Fibroblast of the aortic adventitia (primary cell): ENCODE measurements at places on chromosomes 7 and 10. TPM values are rescaled to one million over a fixed set of nuclear protein-coding genes. Genes with fewer than 3 reads are reported as not detected.

DNA sequence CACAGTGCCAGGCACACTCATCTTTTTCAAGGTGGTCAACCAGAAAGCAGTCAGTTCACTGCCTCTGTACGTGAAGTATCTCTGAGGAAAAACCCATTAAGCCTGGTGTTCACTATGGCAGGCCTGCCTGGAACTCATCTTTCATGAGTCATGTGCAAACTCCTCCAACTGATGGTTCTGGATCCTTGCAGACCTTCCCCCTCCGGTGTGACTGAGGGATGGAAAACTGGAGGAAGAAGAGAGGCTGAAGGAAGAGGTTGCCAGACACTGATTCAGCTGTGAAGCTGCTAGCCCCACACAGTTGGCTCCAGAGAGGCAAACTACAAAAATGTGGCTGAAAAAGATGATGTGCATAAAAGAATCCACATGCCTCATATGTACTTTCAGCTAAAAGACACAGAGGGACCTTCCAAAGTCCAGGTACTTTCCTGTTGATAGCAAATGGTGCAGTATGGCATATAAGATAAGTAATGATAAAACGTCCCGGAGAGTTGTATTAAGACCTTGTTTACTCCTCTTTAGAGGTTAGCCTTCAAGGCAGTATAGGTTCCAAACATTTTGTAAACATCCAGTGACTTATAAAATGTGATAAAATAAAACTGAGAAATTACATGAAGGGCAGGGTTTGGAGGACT is 2.7 kb downstream of the CYP3A5 start:
- no peak for DNase-seq

- peak; percentile 92 for DNase-seq
These were observed 66.3 kb upstream of the KLF6 start for GRCh38 chr10:3850999-3851937.

SPDYE11 gene
- total RNA-seq: 0.08 TPM in 1 of 2 replicates, not detected in the other

DNA sequence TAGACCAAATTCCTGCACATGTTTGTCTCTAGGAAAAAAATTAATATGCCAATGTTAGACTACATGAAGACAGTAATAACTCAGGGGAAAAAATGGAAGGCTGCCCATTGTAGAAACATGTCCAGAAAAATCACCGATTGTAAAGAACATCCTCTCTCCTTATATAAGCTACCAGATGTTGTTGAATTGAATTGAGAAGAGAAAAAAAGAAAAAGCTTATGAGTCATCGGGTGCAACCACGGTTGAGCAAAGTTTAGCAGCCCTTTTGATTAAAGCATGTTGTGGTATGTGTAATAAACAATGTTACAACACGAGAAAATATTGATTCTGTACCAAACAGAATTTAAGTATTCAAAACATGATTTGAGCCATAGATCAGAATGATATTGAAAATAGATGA is 102.3 kb upstream of the ARHGAP21 start:
- DNase-seq: peak; percentile 87

GRCh38 chr10:131724169-131724545 is 176.7 kb upstream of the PPP2R2D start:
- no peak for DNase-seq

RASA4B gene
- 4.6 TPM in 2 replicates for total RNA-seq

FANK1 gene
- 2.3 and 20.4 TPM in 2 replicates for total RNA-seq

DNA sequence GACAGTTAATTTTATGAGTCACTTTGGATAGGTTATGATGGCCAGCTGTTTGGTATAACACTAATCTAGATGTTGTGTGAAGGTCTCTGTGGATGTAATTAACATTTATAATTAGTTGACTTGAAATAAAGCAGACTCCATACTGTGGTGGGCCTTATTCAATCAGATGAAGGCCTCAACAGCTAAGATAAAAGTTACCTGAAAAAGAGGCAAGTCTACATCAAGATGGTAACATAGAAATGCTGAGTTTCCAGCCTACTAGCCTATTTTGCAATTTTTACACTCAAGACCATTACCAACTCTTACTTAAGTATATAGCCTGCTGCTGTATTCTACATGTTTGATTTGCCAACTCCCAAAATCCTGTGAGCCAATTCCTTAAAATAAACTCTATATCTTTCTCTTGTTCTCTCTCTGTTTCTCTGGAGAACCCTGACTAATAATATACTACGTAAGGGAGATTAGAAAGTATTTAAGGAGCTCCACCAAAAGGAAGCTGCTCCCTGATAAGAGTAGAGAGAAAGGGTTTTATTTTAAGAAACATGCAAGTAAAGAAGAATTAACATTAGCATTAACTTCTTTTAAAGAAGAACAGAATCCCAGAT is 42.7 kb downstream of the ZNF438 start:
- peak; percentile 98 for DNase-seq

GRCh38 chr10:48466611-48467240 is 138.1 kb downstream of the ARHGAP22 start:
- DNase-seq: no peak

DNA sequence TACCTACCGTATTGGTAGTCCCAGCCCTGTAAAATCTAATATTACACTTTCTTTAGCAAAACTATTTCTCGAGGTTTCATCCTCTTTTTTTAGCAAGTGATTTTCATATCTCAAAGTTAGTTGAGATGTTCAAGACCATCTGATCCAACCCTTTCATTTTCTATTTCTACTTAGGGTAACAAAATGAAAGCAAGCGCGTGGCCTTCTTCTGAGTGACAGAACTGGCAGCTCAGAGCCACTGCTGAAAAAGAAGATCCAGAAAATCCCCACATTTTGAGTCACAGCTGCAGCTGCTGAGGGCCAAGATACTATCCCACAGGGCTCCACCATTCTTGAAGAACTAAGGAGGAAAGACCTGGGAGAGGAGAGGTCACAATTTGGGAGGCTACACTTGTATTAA is 24.8 kb upstream of the ZNF800 start:
- no peak for DNase-seq

DNA sequence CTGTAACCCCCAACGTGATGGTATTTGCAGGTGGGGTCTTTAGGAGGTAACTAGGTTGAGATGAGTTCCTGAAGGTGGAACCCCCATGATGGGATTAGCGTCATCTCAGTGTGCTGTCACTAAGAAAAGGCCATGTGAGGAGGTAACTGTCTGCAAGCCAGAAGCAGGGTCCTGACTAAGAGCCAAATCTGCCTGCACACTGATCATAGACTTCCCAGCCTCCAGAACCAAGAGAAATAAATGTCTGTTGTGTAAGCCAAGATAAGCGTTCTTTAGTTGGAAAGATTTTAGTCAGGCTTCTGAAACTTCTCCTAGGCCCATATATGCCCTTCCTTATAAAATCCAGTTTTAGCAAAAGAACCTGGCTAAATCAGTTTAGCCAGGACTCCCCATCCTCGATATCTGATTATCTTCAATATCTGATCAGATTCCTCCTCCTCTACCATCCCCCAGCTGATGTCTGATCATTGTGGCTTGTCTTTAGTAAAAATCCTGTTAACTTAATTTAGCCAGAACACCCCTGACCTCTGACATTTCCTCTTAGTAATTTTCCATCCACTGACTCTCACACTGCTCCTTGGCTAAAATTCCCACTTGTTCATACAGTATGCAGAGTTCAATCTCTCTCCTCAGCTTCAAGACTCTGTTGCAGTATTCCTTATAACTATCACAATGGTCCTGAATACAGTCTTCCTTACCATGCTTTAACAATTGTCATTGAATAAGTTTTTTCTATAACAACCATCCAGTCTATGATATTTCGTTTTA is 835.4 kb upstream of the PHF14 start:
- no peak for DNase-seq

NEBL gene
- total RNA-seq: 0.09 and 4.3 TPM in 2 replicates

GRCh38 chr7:131859147-131859821 is 302.9 kb upstream of the PODXL start:
- DNase-seq: peak; percentile 83

DNA sequence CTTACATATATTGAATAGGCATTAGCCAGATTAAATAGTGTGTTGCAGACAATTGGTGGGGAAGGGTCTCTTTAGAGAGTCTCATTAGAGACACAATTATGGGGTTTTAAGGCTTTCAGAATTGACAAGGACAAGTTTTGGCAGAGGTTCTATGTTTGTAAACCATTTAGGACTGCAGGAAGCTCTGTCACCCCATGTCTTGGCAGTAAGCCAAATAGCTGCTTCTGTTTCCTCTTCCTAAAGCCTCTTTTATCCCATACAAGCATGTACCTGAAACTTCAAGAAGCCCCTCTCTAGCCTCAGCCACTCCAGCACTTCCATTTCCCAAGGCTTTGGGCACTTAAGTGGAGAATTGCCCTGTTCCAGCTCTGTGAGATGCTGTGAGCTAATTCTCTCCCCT is 21.8 kb upstream of the LRRC4 start:
- DNase-seq: peak; percentile 39

MALRD1 gene
- total RNA-seq: 0.36 TPM in 1 of 2 replicates, not detected in the other

DNA sequence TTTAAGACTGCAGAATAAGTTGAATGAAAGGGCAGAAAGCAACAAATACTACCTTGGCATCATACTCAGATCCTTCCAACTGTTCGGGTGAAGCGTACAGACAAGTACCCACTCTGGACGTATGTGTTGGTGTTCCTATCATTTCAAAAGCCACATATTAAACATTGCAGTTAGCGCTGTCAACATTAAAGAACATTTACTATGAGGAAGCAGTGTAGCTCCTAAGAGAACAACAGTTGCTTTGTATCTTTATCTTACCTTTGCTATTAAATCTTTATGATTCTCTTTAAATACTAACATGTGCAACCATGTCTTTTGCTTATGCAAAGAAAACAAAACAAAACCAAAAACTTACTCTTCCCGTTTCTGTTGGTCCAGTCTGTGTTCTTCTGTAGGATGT is 2.6 kb upstream of the ANKRD61 start:
- DNase-seq: no peak

PRRT4 gene
- total RNA-seq: 0.27 and 0.82 TPM in 2 replicates

FAM25A gene
- not detected in 2 replicates for total RNA-seq

DNA sequence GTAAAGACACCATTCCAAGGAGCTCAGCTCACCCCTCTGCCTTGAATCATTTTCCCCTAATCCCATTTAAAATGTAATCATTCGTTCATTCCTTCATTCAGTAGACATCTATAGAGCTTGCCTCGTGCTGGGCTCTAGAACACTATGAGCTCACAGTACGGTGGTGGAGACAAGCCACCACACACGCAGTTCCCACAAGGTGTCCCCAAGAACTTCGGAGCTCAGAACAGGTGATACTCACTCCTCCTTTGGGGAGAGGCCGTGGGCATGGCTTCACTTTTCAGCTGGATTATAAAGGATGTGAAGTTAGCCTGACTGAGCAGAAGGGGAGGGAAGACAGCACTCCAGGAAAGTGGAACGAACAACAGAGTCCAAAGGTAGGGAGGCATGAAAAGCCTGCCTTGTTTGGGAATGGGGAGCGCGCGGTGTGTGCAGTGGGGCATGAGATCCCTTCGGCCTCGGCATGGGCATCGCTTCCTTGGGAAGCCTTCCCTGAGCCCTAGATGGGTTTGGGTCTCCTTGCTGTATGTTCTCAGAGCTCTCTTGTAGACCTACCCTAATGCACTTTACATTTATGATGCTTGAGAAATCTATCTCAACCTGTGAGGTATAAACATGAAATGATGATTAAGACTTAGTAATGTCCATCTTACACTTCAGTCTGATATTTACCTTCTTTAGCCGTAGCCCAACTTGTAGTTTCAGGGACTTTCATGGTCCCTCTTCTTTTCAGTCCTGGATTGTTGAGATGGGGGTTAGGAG is 809 bp upstream of the OGA start:
- no peak for DNase-seq

OPALIN gene
- total RNA-seq: not detected in 2 replicates

PPRC1 gene
- total RNA-seq: 14.3 and 22.8 TPM in 2 replicates

- DNase-seq: no peak
These were observed 343.7 kb upstream of the GALNT17 start for GRCh38 chr7:70788276-70788675.

DNA sequence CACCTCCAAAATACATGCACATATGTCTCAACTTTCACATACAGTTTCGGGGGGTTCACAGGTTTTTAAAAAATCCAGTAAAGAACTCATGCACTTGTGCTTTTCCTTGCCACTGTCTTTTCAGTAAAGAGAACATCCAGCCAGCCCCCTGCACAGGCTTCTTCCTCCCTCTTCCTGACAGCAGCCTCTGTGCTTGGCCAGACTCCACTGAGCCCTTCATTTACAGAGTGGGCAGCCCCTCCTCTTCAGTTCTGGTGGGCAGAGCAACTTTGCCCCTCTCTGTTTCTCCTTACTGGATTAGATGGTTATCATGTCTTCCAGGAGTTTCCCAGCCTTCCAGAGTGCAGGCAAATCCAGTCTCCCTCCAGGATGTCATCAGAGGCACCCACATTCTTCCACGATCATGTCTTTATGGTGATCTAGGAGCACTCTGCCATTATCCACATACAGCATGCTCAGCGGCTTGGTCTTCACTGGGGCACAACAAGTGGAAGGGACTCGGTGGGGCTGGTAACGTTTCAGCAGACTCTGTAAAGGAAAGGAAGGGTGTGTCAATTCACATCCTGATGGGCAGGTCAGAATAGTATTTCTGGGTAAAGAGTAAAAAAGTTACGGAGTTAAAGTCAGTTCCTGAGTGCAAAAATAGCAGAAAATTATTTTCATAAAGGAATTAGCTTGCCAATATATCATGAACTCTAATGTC is 8.8 kb downstream of the NODAL start:
- DNase-seq: no peak

DNA sequence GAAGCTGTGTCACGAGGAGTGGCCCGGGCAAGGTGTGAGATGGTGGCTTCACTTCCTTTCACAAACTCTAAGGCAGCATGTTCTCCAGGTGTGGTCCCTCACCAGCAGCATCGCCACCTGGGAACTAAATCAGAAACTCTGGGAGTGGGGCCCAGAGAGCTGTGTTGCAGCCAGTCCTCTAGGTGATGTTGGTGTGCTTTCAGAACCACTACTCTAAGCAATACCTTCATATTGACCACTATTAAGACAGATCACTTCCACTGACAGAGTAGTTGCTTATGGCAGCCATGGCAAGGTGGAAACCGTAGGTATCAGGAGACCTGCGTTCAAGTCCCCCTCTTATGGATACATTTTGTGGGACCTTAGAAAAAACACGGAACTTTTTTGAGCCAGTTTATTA is 495.8 kb upstream of the GALNT17 start:
- DNase-seq: no peak

- DNase-seq: no peak
These were observed 38.0 kb upstream of the GNA12 start for GRCh38 chr7:2882111-2882510.

DNA sequence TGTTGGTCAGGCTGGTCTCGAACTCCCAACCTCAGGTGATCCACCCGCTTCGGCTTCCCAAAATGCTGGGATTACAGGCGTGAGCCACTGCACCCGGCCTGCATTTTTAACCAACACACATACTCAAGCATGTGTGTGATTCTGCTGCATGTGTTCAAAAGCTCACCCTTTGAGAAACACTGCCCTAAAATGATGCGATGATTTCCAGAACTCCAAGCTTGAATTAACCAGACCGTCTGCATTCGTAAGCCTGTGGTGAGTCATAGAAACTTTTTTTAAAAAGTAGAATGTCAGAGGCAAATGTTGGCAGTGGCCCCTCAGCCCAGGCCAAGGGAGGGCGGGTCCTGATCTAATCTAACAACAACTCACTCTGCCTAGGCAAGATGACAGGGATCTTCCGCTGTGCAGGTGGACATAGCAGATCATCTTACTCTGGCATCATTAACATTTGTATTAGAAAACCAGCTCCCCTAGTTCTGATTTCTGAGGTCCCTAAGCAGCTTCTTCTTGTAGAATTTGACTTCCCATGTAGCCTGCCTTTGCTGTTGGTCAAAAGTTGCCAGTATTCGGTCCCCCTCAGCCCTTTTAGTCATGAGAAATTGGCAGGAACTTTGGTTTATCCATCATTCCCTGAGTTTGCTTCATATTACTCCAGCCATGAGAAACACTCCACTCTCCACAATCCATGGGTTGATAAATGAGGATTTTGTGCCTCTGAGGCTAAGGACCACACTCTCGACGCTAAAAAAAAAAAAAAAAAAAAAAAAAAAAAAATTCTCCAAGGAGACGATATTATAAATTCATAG is 190.4 kb downstream of the SKIDA1 start:
- DNase-seq: peak; percentile 98

CPN1 gene
- not detected in 2 replicates for total RNA-seq
